Activated T-helper 17 cell treated with anti-CD3 and anti-CD28 coated beads, Interleukin-2, amount 50 U/mL, for 72 hours (primary cell): ENCODE measurements at places on chromosomes 5 and 9.

GRCh38 chr9:117234103-117234502 is 180.8 kb downstream of the ASTN2 start:
- no peak for ATAC-seq

DNA sequence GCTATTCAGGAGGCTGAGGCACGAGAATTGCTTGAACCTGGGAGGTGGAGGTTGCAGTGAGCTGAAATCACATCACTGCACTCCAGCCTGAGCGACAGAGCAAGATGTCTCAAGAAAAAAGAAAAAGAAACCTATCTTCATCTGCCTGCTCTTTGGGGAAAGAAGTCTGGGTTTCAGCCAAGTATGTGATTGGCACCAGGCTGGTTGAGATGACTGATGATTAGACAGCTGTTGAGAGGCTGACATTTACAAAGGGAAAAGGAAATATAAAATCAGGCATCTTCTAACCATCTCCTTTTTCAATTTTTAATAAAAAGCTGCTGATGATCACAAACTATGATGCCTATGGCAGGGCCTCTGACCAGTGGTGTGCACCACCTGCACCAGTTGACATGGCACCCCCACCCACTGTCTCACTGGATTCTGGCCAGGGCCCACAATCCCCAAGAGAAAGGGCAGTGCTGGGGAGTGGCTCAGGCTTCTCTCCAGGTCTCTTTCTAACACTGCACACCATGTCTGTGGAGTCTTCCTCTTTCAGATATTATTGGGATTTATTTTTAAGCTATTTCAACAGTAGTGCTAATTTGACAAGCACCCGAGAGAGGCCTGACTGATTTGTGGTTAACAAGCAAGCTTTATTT is 17.2 kb upstream of the C5orf15 start:
- no peak for ATAC-seq

- peak; percentile 82 for ATAC-seq
Measured at GRCh38 chr9:94952565-94953373, 226.3 kb downstream of the AOPEP start.

DNA sequence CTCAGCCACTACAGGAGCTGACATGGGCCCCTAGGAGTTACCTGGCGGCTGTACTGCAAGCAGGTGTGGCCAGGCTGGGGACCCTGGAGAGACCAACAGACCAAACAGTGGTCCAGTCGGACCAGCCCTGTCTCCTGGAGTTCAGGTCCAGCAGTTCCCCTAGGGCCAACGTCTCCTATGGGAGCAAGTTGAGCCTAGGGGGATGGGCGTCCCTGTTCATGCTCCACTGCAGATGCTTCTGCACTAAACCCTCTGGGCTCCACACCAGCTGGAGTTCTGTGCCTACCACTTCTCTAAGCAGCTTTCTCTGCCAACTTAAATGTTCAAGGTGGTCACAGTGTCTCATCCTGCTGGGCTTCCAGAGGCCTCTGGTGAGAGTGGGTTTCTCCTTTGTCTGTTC is 20.6 kb upstream of the OMD start:
- ATAC-seq: no peak

- no peak for ATAC-seq
Measured at GRCh38 chr9:37094751-37095150, 25.6 kb upstream of the ZCCHC7 start.

DNA sequence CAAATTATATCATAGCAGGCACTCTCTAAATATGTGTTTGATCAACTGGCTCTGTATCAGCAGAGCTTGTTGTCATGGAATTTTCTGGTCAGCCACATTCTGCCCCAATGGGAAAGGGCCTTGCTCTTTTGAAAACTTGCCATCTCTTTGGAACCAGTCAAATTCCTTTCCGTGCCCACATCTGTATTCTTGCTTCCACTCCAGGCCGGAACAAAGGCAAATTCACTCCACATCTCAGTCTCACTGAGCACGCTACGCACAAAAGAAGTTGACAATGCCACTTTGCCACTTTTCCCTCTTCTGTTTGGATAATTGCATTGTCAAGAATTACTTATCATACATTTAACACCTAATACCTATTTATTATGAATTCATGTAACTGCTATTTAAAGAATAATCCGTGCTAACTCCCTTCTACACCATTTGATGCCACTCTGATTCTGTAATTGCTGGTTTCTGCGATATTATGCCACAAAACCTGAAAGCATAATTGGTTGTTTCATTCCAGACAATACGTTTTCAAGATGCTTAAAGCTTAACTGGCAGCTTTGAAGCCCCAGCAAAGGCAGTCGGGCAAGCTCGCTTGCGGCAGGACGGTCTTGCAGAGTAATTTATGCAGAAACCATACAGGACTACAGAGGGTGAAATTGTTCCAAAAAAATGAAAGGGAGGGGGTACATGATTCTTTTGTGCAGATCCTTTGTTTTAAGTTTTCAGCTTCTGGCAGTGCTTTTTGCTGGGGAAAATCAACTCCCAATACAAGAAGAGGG is 277.7 kb downstream of the MSX2 start:
- ATAC-seq: no peak

DNA sequence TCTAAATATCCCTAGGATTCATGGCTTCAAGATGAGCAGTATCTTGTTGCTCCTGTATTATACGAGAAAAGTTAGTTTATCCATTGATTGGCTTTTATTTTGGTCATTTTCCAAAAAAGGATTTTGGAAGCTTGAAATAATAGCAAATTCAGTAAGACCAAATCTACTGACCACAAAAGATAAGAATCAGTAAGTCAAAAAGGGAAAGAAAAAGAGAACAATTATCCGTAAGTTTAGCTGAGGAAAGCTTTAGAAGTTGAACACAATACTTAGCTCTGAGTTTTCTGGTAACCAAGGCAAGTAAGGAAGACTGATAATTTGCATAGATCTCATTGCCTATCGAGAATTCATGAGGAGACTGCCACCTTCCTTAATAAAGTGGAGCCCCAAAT is 9.1 kb downstream of the TGFBR1 start:
- ATAC-seq: no peak

DNA sequence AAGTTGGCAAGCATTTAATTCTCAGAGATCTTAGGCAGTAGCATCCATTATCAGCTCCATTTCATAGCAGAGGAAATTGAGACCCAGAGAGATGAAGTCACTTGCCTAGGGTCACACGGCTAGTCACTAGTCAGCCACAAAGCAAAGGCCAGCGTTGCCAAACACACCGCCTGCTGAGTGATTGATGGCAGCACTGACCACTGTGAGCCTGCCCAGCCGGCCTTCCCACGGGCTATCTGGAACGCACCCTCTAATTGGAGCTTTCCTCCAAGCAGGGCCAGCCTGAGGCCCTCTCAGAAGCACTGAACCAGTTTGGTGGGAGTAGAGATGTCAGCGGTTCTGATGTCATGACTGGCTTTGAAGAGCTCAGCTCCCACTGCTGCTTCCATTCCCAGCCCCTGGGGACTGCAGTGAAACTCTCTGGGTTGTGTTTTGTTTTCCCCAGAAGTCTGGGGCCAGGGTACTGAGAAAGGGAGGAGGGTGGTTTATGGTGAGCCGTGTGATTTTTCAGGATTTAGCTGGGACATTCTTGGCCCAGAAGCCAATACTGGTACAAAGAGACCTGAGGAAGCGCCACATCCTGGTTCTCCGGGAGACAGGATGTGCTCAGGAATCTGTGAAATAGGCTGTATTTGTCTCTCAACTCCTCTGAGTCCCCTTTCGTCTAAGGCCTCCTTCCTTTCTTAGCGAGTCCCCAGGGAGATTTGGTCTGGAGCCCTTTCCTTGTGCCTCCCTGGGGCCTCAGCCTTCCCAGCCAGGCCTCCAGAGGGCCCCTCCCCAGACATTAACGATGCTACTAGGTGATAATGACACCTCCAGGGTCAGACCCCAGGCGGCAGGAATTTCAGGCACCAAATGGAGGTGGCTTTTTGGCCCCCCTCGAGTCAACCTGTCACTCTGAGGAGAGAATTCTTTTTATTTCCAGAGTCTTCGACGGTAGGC is 44.5 kb downstream of the SPRY4 start:
- ATAC-seq: no peak
